ENCODE measurements at places on chromosomes 1 and 21.
A peak's percentile ranks its signal among the peaks of the same experiment; 100 is the strongest.

DNA sequence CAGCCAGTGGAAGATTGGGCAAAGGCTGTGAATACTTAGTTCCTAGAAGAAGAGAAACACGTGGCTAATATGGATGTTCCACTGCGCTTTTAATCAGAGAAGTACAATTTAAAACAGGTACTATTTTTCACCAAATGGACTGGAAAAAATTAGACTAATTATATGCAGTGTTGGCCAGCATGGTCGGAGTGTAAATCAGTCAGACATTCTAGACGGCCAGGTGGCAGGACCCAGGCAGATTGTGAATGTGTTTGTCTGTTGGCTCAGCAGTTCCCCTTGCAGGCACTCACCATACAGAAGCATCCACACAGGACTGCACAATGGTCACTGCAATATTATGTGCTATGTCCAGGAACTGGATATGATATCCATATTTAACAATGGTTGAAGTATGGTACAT lies 23.9 kb upstream of the SLC25A34 start:
- peak; percentile 92 for DNase-seq

DNA sequence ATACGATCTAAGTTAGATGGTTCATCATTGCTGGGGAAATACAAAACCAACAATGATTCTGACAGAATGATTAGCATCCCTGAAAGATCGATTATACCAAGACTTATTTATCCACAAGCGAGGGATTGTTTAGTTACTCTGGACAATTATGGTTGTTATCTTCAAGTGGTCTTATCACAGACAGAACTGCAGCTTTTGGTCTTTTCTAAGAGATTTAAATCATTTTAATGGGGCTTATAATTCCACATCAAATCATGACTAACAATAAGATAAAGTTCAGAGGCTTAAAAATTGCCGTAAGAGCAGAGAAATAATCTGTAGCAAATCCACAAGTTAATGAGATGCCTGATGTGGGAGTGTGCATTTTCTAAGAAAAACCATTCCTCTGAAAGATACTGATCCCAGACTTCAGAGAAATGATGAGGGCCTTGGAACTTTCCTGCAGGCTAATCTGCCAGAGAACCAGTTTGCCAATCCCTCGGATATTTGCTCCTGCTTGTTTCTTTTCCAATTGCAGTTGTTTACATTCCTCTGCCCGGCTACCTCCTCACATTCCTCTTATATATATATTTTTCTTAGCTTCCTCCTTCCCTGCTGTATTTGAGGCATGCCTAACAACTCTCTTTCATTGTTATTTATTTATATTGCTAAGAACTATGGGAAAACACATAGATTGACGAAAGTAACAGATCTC lies 134.8 kb downstream of the BACH1 start:
- DNase-seq: no peak

- no peak for DNase-seq
These were observed 109.9 kb upstream of the KCTD3 start for GRCh38 chr1:215457213-215457612.

- no peak for DNase-seq
These were observed 5.5 kb downstream of the TADA1 start for GRCh38 chr1:166870584-166870983.

DNA sequence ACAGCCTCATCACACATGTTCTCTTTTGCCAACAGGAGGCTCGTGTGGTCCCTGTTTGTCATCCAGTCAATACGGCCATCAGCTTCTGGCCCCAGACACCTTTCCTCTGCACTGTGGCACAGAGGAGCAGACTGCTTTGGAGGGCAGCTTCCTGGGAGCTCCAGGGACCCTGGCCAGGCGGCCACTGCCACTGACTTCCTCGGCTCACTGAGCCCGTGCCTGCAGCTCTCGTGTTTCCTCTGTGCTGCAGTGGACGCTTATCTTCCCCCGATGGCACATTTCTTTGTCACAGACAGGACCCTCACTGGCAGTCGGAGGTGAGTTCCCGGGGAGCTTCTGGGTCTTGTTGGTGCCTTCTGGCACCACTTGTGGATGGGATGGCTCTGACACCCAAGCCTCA lies 67.0 kb upstream of the DIRAS3 start:
- no peak for DNase-seq

- no peak for DNase-seq
These were observed 1237.5 kb downstream of the AMY1C start for GRCh38 chr1:104987210-104987609.

DNA sequence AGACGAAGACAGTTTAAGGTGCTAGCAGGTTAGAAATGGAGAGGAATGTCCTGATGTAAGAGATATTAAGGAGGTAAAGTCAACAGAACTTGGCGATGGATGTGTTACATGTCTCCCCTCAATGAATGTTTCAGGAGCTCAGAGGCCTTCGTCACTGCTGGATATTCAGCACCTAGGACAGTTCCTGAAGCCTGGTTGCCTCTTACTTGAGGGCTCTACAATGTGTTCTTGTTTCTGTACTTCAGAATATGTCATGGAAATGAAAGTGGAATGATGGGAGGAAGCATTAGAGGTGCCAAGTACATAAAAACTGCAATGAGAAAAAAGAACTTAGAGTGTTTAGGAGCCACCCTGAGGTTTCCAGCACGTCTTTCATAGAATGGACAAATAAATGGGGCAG lies 17.7 kb downstream of the TNR start:
- DNase-seq: no peak

DNA sequence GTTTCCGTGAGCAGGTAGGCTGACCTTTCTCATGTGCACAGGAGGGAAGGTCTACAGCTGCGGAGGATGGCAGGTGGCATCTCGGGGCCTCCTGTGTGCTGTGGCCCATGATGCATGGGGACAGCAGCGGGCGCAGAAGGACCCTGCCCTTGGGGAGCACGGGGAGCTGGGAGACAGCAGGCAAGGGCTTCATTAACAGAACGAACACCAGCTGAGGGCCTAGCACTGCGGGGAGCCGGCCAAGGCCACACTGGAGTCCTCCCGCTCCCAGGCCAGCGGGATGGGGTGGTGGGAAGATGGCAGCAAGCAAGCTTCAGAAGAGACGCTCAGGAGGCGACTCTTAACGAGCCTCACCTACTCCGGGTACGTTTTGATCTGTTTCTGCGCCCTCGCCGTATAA lies 66.6 kb downstream of the SCCPDH start:
- DNase-seq: no peak

DNA sequence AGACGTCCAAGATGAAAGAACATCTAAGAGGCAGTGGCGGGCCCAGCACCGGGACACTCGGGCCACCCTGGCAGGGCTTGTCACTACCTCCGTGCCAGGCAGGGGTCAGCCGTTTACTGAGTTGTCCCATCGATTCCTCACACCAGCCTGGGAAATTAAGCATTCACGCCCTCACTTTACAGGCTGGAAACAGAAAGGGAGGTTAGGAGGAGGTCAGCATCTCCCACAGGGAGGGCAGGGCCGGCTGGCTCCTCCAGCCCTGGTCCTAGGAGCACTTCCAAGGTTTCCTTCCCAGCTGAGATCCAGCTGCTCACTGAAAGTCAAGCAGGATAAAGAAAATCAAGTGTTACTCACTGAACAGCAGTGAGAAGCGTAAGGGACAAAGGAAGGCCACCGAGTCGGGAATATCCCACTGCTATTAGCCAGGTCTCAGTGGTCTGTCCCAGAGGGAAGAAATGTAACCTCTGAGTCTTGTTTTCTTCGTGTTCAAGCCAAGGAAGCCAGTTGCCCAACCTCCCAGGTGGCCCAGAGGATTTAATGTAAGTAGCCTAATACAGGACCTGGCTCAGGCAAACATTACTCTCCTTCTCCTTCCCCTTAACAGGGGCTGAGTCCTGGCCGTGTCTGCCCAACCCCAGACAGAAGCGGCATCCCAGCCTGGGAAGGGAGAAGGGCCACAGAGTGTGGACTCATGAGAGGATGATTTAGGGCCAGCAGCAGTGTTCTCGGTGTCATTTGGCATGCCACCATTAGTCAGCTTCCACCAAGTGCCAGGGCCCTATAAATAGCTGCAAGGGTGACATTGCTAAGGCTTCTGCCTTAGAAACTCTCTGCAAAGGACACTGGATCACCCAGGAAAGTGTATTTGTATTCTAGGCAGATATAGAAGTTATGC lies 203.1 kb upstream of the GALNT2 start:
- no peak for DNase-seq

- no peak for DNase-seq
These were observed 3.2 kb upstream of the COL24A1 start for GRCh38 chr1:86159800-86160199.

GRCh38 chr21:25541042-25541441 lies 66.2 kb downstream of the MRPL39 start:
- no peak for DNase-seq

GRCh38 chr1:180917306-180918065 lies 4.8 kb downstream of the KIAA1614 start:
- no peak for DNase-seq

DNA sequence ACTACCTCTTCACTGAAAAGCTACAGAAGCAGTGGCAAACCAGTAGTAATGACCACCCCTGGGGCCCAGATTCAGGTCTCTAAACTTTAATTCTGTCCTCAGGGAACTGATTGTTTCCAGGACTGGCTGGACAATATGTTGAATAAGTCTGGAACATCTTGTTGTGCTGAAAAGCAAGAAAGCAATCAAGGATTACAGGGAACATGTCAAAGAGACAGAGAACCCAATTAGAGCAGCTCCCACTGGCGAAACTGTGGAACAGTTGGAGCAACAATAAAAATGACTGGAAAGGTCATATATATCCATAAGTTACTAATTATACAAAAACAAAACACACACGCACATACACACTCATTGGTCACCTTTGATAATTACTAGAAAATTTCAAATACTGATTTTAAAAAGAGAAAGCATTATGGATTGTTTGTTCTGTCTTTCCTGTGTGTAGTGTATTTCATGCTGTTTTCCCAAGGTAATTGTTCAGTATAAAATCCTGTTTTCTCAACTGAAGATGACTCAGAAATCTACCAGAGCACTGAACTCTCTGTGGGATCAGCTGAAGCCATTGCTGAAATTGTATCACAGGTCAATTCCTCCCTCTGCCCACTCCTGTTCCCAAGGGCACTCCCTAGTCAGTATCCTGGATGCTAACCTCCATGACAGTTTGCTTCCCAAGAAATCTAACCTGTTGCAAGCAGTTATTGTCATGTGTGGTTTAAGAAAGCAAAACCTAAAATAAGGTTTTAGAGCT lies 83.6 kb upstream of the RGS1 start:
- no peak for DNase-seq

GRCh38 chr1:66335859-66336640 lies 197.9 kb upstream of the SGIP1 start:
- no peak for DNase-seq

GRCh38 chr1:5889901-5890300 lies 102.3 kb downstream of the NPHP4 start:
- no peak for DNase-seq

GRCh38 chr1:155976913-155977689 lies 1.2 kb downstream of the ARHGEF2 start:
- peak; percentile 49 for DNase-seq

- no peak for DNase-seq
These were observed 120.2 kb downstream of the ETS2 start for GRCh38 chr21:38925923-38926322.

DNA sequence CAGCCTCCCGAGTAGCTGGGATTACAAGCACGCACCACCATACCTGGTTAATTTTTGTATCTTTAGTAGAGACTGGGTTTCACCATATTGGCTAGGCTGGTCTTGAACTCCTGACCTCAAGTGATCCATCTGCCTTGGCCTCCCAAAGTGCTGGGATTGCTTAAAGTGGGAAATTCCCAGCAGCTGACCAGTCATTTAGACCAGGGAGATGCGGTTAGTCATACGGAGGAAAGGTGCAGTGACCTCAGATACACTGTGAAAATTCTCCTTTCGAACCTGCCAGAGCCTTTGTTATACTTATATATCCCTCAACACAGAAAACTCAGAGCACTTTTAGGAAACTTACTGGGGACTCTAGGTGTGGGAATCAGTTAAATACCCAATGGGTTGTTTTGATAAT lies 39.6 kb downstream of the MAP10 start:
- no peak for DNase-seq

- no peak for DNase-seq
These were observed 55.5 kb upstream of the TIAM1 start for GRCh38 chr21:31399591-31399990.

DNA sequence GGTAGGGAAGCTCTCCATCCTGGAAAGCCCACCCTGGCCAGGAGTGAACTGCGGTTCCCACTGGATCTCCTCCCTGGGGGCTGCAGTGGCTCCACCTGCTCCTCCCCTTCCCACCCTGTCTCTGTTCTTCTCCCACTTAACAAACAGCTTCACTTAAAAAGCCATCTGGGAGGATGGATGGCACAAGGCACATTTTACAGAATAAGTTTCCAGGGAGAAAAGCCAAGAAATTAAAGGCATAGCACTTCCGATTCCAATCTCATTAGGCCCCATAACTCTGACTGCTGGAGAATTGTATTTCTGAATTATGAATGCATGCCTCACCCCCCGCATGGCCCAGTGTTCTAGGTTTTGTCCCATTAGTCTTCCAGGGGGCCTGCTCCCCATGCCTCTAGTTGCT lies 718.3 kb downstream of the PTPRU start:
- DNase-seq: no peak

DNA sequence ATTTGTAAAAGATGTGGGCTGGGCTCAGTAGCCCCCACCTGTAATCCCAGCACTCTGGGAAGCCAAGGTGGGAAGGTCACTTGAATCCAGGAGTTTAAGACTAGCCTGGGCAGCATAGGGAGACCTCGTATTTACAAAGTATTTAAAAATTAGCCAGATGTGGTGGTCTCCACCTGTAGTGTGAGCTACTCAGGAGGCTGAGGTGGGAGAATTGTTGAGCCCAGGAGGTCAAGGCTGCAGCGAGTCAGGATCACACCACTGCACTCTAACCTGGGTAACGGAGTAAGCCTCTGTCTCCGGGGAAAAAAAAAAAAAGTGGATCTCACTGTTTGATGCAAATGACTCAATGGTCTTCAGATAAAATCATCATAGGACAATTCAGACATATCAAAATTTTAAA lies 77.5 kb upstream of the RBM34 start:
- DNase-seq: no peak

DNA sequence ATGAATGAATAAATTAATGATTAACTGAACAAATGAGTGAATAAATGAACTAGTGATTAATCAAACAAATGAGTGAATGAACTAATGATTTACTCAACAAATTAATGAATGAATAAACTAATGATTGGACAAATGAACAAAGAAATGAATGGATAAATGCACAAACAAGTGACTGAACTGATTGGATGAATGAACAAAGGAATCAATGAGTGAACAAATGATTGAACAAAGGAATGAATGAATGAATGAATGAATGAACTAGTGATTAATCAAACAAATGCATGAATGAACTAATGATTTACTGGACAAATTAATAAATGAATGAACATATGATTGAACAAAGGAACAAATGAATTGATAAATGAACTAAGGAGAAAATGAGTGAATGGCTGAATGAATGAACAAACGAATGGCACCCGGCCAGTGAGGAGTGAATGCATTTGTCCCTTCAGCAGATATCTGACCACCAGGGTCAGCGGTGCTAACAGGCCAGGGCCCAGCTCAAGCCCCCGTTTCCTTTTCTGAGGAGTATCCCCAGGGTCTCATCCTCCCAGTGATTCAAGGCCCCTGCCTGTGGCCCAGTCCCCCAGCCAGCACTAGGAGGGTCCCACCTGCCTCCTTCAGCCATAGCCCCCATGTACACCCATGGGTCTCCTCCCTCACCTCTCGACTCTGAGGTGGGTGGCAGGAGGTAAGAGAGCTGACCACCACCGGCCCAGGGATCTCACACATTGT lies 49.9 kb downstream of the WNT9A start:
- no peak for DNase-seq
